ENCODE measurements at places on chromosomes 16 and 17.
A peak's percentile ranks its signal among the peaks of the same experiment; 100 is the strongest.

DNA sequence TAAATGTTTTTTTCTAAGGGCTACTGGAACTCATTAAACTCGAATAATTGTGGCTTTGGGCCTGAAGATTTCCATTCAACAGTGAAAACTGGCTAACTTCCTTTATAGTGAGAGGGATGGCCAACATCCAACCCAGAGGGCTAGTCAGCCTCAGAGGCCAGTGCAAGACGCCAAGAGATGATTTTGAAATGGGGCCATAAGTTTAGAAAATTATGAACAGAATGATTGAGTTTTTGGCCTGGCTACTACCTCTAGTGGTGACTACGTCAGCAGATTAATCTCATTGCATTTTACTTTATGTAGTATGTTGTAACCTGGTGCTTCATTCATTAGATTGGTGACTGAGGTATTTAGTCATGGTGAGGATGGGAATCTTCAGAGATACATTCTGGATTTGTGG is 28.4 kb downstream of the HAPSTR1 start:
- no peak for DNase-seq

- DNase-seq: no peak
These were observed 1.1 kb downstream of the ATP2A1 start for GRCh38 chr16:28879261-28879840.

DNA sequence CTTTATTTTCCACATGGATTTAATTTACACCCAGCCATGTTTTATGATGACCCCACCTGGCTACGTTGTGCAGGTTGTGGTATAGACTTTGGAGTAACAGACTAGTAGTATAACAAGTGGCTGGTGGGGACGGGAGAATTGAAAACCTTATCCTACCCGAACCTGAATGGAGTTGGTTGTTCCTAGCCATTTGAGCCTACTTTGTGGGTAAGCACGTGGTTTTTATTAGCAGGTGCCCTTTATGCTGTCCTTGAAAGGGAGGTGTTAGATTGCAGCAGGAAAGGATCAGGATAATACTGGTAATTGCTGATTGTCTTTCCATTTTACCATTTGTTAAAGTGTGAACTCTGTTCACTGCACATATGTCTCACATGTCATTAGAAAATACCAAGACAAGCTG is 31.9 kb upstream of the PHAF1 start:
- DNase-seq: no peak

- DNase-seq: no peak
These were observed 133.6 kb upstream of the CRHR1 start for GRCh38 chr17:45650561-45650960.

DNA sequence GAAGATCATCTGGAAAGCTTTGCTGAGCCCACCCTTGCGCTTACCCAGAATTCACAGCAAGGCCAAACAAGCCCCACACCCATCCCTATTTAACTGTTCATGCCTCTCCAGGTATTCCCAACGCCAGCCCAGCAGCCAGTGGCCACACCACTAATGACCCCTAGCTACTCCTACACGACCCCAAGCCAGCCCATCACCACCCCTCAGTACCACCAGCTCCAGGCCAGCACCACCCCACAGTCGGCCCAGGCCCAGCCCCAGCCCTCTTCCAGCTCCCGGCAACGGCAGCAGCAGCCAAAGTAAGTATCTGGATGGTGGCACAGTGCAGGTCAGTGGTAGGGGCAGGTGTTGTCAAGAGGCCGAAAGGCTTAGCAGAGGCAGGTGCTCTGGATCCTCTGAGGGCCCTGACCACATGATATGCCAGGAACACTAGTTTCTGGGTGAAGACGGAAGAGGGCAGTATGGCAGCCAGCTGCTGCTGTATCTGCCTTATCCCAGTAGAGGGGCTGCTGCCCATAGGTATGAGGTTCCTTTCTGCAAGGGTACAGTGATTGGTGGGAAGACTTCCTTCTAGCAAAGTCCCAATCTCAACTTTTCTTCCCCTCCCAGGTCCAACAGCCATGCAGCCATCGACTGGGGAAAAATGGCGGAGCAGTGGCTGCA is 10.7 kb downstream of the PROCA1 start:
- no peak for DNase-seq

- DNase-seq: no peak
These were observed 916.1 kb downstream of the KCNJ2 start for GRCh38 chr17:71085238-71086033.

DNA sequence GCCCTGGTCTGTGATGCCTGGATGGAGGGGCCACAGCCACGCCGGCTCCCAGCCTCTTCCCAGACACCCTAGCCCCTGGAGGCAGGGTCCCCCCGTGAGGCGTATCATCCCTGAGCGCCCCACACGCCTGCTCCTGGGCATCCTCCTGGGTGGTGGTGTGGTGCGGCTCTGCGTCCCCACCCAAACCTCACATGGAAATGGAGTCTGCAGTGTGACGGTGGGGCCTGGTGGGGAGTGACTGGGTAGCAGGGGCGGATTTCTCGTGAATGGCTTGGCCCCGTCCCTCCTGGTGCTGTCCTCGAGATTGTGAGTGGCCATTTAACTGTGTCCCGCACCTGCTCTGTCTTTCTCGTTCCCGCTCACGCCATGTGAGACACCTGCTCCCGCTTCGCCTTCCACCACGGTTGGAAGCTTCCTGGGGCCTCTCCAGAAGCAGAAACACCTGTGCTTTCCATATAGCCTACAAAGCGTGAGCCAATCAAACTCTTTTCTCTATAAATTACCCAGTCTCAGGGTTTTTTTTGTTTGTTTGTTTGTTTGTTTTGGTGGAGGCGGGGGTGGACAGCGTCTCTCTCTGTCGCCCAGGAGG is 5.9 kb upstream of the SSTR5 start:
- DNase-seq: peak; percentile 45

DNA sequence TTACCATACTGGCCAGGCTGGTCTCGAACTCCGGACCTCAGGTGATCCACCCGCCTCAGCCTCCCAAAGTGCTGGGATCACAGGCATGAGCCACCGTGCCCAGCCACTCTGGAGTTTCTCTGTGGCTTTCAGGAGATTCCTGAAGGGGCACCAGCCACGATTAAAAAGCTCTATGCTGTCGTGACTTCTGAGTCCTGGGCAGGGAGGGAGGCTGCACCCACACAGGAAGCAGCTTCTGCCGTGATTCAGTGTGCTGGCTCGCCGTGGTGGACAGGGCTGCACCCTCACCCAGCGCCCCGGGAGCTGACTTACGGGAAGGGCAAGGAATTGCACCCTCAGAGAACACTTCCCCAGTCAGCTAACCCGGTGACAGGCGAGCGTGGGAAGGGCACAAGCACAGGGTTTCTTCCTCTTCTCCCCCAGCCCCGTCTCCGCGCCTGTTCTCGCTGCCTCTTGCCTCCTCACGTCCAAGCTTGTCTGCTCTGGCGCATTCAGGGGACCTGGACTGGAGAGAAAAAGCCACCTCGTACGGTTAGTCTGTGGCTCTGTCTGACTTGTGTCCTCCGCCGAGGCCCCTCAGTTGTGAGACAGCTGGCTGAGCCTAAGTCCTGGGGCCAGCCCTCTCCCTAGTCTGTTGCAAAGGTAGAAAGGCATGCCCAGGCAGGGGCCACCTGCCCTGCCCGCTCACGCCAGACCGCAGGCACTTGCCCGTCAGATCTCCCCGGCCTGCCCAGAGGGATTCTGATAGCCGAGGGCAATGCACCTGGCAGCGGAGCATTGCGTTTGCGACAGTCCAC is 145.0 kb downstream of the SEC14L1 start:
- DNase-seq: no peak

DNA sequence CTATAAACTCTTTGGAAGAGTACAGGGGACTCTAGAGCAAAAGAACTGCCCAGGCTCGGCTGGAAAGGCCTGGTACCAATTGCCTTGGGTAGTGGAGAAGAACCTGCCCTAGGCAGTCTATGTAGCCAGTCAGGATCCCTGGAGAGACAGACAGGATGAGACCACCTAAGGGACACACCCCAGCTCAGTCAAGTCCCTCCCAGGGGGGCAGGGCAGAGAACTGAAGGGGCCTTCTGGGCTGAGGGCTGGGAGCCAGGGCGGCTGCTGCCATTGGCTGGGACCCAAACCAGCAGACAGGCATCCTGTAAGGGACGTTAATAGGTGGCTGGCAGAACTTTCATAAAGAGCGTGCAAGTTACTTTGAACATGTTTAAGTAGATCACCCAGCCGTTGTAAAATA is 12.8 kb upstream of the SLC38A8 start:
- DNase-seq: no peak

- DNase-seq: no peak
These were observed 130.2 kb downstream of the ABCC6 start for GRCh38 chr16:16092925-16093627.

GRCh38 chr16:48041981-48042421 is 113.8 kb downstream of the ABCC12 start:
- no peak for DNase-seq

DNA sequence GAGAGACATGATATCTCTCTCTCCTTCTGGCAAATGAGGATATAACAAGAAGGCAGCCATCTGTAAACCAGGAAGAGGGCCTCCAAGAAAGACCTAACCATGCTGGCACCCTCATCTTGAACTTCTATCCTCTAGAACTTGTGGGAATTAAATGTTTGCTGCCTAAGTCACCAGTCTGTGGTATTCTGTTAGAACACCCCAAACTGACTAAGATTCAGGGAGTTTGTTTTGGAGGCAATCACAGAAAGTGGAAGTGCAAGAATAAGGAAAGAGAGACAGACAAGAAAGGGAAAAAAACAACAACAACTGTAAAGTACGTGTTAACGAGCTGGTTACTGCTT is 114.5 kb upstream of the GOT2 start:
- no peak for DNase-seq

DNA sequence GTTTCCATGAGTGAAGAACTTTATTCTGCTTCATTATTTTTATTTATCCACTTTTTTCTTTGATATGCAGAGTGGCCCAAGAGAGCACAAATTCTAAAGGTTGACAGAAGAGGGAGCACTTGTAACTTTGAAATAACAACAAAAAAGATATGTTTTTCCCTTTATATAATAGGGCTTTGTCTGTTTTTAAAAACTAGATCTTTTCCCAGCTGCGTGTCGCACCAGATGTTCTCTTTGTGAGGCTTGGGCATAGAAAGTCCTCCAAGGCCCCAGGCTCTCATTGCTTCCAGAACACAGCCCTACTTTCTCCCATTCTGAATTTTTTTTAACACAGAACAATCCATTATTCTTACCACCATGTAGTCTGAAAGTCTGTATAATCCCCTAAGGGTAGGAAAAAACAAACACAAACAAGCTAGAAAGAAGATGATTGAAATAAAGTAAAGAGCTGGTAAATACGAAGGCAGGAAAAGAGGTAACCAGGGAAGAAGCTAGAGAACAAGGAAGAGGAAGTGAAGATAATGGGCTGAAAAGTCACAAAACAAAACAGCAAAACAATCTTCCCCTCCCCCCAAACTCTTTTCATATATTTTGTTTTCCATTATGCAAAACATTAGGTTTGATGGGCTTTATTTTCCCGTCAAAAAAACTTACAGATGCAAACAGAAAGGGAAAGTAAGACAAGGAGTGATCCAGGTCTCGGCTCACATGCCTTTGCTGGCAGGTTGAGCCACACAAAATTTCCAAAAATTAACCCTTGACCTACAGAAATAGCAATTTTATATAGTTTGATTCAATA is 160.4 kb downstream of the ABCA8 start:
- no peak for DNase-seq

DNA sequence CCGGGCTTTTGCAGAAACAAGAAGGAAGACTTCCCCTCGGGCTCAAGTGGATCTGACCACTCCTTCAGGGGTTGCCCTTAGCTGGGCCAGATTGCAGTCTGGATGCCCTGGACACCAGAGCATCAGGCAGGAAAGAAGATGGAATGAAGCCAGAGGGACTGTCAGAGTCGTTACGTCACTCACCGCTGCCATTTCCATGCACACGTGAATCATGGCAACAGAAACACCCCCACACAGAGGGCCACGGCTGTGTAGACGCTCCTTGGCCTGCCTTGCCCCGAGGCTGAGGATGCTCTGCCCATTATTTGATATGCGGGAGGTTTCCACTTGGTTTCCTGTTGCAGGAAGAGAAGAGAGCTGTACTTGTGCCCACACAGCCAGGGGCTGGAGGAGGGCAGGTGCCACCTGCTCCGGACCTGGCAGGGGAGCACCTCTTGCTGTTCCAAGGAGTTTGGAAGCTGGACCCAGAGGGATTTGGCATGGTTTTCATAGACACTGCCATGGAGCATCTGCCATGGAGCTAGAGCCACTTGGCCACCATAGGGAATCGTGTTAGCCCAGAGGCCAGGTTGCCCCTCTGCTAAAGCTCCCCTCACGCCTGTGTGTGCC is 29.4 kb downstream of the RBFOX3 start:
- no peak for DNase-seq

DNA sequence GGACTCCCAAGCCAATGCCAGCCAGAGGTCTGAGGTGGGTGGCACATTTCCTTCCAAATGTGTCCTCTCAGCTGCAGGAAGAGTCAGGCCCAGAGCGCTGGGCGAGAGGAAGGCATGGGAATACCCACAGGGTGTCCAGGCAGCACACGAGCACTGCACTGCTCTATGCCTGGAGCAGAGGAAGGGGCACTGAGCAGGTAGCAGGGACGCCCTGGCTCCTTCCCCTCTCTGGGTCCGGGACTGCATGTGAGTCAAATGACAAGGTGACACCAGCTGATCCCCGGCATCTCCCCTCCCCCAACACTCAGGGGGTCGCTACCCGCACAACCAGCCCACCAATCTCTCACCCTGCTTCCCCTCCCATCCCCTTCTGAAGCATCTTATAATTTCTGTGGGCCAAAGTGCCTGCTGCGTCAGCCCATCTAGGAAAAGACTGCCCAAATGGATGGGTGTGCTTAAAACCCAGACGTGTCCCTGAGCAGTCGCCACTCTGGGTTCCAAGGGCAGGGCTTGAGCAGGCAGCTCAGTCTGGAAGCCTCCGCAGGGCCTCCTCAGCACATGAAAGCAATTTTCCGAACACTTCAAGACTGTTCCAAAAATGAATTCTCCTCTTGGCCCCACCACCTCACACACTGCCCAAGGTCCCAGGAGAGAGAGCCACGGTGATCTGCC is 12.0 kb upstream of the BCAR1 start:
- DNase-seq: no peak

DNA sequence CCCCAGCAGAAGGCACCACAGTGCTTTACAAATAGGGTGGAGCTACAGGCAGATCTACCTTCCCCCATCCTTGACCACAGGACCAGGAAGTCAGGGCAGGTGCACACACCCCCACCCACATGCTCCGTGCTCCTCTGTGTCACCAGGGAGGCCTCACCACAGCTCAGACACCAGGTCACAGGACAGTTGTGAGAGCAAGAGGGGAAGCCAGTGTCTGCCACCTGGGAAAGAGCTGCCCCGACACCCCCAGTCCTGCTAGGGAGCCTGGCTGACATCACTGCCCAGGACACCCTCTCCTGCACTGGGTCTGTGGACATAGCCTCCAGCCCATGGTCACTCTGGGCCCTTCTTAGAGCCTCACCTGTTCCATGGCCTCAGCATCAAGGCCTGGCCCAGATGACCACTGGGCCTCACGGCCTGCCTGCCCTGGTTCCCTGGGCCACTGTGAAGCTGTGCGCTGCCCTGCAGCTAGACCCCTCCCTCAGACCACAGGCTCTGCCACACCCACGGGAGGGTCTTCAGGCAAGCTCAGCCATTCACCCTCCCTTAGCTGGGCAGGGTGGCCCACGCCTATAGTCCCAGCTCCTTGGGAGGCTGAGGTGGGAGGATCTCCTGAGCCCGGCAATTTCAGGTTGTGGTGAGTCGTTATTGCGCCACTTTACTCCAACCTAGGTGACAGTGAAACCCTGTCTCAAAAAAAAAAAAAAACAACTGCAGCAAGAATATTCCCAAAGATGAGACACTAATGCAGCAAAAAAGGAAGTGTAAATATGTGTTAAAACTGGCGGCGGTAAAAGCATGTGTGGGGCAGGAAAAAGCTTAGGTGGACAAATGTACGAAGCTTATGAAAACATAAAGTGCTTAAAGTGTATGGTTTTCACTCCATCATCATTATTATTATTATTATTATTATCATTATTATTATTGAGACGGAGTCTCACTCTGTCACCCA is 14.2 kb downstream of the POLR3K start:
- DNase-seq: no peak

GRCh38 chr17:58621174-58621573 is 70.7 kb downstream of the TEX14 start:
- no peak for DNase-seq
